ENCODE measurements at places on chromosomes 16 and 17.

DNA sequence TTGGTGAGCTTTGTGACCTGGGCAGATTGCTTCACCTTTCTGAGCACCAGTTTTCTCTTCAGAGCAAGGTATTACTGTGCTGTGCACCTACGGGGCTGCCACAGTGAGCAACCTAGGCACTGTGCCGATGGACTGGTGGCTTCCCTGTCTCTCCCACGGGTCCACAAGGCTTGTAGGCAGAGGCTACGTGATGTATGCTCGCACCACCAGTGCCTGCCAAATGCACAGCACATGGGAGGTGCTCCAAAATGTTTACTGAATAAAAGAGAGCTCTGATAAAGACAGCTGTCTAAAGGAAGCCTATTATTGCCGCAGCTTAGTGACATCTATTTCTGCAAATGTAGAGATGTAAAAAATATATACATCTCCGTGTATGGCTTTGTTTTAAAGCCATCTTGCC, 139.2 kb downstream of the CDK5R1 start:
- DNase-seq: no peak

DNA sequence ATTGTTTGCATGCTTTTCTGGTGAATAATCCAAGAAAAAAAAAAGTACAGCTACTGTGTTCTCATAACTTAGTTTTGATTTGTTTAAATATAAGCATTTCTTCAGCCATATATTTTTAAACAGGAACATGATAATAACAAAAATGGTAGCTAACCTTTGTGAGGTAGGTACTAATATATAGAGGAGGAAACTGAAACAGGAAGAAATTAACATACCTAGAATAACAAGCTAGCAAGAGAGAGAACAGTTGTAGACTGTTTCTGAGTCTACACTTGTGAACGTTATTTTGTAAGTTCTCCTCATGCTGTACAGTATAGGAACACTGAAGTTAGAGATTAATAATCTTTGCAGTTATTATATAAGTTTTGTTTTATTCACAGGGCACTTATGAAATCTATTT, 49.3 kb downstream of the NSRP1 start:
- DNase-seq: no peak

DNA sequence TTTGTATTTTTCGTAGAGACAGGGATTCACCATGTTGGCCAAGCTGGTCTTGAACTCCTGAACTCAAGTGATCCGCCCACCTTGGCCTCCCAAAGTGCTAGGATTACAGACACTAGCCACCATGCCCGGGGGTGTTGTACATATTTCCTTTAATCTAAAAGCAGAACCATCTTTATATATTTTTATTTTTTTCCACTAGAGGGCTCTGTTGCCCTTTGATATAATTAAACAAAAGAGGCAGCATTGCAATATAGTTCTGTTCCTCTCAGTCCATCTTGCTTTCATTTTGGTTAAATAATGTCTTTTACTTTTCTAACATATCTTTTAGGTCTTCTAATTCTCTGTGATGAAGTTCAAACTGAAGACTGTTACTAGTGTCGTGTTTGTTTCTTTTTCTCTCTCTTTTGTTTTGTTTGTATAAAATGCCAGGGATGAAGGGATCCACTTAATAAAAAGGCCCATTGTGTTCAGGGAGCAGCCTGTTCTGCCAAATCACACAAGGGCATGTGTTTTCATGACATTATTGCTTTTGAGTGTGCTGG, 23.4 kb downstream of the WWOX start:
- DNase-seq: no peak

DNA sequence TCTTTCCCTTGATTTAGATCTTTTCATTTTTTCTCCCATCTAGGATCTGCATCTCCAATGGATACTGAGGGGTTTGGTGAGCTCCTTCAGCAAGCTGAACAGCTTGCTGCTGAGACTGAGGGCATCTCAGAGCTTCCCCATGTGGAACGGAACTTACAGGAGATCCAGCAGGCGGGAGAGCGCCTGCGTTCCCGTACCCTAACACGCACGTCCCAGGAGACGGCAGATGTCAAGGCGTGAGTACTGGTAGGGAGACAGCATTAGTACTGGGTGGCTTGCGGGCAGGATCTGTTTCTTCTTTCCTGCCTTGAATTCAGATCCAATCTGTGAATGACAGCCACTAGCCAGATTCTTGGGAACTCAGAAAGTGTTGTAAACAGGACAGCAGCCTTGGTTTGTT, 18.3 kb downstream of the NUP93 start:
- no peak for DNase-seq

- DNase-seq: no peak
Observed at GRCh38 chr17:2874189-2874686, 78.0 kb downstream of the RAP1GAP2 start.

DNA sequence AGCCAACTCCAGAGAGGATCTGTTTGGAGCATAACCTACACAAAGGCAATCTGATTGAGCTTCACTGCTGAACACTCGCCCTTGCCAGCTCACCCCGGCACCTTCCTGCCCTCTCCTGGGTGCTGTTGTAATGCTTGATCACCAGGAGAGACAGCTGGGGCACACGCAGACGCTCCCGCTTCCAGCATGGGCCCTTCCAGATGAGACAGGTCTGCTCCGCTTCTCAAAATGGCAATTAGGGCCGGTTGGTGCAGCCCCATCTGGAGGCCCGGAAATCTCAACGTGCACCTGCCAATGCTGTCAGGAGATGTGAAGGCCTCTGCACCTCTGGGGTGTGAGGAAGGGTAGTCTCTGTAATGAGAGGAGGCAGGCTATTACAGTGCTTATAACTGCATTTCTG, 206.1 kb downstream of the ABCC12 start:
- DNase-seq: no peak

DNA sequence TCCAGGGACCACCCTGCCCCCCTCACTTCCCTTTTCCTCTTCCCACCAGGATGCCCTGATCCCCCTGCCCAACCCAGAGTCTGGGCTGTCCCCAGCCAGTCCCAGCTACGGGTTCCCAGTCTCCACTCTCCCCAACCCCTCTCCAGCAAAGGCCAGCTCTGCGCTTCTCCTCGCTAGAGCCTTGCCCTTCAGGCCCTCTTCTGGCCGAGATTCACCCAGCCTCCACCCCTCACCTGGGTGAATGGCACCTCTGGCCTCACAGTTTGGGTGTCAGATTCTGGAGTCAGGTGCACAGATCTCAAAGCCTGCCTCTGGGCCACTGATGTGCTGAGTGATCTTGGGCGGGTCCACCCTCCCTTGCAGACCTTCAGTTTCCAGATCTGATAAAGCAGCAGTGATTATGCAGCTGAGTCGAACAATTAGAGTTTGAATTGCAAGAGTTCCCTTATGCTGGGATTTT, 185.6 kb upstream of the TNRC6C start:
- DNase-seq: no peak

- no peak for DNase-seq
Observed at GRCh38 chr17:34318474-34318873, 761 bp upstream of the CCL8 start.

GRCh38 chr17:2192367-2193057, 111.1 kb downstream of the SMG6 start:
- no peak for DNase-seq

- DNase-seq: no peak
Observed at GRCh38 chr16:48963901-48964615, 317.6 kb downstream of the CBLN1 start.
